ENCODE measurements at places on chromosomes 1 and 21. TPM values are rescaled to one million over a fixed set of nuclear protein-coding genes. Genes with fewer than 3 reads are reported as not detected.

FCRLA gene
- not detected for total RNA-seq

SORT1 gene
- total RNA-seq, result 69.6 TPM

ARHGAP29 gene
- 2.9 TPM for total RNA-seq

GRCh38 chr1:93419344-93419743 lies 28.6 kb upstream of the FNBP1L start:
- no peak overlapping the region for H3K27ac ChIP-seq
- H3K27me3 ChIP-seq, result no peaks in the 10 kb centered on the region
- DNase-seq, result no peak
- H3K4me3 ChIP-seq, result no peak overlapping the region
- H3K4me1 ChIP-seq, result no peaks in the 10 kb centered on the region
- no peaks in the 10 kb centered on the region for H3K36me3 ChIP-seq

- H3K27me3 ChIP-seq, result no peaks in the 10 kb centered on the region
- H3K4me3 ChIP-seq, result no peak overlapping the region
- no peak overlapping the region for H3K27ac ChIP-seq
- H3K4me1 ChIP-seq, result no peaks in the 10 kb centered on the region
- no peak for DNase-seq
- H3K36me3 ChIP-seq, result no peaks in the 10 kb centered on the region
These were observed 302.5 kb downstream of the PDE4B start for GRCh38 chr1:66095190-66095589.

DNA sequence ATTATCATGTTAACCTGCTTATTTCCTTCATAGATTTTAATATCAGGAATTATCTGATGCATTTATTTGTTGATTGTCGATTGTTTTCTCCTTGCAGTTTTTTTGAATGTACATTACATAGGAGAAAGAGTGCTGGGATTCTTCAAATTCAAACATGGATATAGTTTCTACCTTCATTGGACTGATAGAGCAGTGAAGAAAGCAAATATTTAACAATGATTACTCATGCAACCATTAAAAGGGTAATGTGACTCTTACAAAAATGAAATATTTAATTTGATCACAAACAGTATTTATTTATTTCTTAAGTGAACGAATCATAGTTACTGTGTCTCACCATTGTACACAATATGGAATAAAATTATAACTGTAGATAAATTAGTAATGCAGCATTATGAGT lies 350.9 kb downstream of the BRINP3 start:
- no peaks in the 10 kb centered on the region for H3K4me1 ChIP-seq
- DNase-seq, result no peak
- no peak overlapping the region for H3K27ac ChIP-seq
- no peak overlapping the region for H3K4me3 ChIP-seq
- no peaks in the 10 kb centered on the region for H3K36me3 ChIP-seq
- no peaks in the 10 kb centered on the region for H3K27me3 ChIP-seq

DNA sequence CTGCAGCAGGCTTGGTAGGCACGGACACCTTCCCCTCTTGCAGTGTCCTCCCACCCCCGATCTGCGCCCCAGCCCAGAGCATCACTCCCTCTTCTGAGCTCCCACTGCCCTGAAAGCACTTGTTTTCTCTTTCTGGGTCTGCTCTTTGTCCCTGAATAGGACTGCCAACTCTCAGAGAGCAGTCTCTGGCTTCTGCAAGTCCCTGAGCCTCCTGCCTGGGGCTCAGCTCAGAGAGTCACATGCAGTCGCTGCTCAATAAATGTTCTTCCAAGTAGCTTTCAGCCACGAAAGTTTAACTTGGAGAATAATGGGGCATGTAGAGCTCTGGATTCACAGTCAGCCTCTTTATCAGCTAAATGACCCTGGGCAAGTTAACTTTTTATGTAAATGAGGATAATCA lies 205.6 kb downstream of the HIVEP3 start:
- H3K27ac ChIP-seq, result no peak overlapping the region
- DNase-seq, result no peak
- H3K4me1 ChIP-seq, result peaks cover 7% of the 10 kb centered on the region
- H3K4me3 ChIP-seq, result no peak overlapping the region
- H3K36me3 ChIP-seq, result no peaks in the 10 kb centered on the region
- H3K27me3 ChIP-seq, result no peaks in the 10 kb centered on the region

GRCh38 chr1:24535021-24535424 lies 20.9 kb upstream of the NCMAP start:
- H3K4me3 ChIP-seq, result no peak overlapping the region
- no peaks in the 10 kb centered on the region for H3K27me3 ChIP-seq
- H3K27ac ChIP-seq, result no peak overlapping the region
- H3K4me1 ChIP-seq, result no peaks in the 10 kb centered on the region
- no peaks in the 10 kb centered on the region for H3K36me3 ChIP-seq
- no peak for DNase-seq

GRCh38 chr21:38646213-38646837 lies 148.0 kb upstream of the ERG start:
- no peaks in the 10 kb centered on the region for H3K36me3 ChIP-seq
- H3K27me3 ChIP-seq, result no peaks in the 10 kb centered on the region
- no peak for DNase-seq
- H3K27ac ChIP-seq, result no peak overlapping the region

DNA sequence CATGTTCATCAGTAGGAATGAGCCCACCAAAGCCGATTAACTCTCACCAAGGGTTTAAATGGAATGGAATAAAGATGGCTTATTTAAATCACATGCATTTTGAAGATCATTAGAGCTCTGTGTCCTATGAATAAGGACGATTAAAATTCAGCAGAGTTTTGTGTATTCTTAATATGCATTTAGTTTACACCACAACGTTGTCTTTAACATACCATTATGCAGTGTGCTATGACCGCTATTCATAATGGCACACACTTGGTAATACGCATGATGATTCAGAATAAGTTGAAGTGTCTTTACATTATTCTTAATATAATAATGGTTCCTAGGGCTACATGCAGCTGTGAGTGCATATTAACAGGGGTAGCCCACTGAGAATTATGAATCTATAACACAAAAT lies 190.7 kb downstream of the PTBP2 start:
- no peaks in the 10 kb centered on the region for H3K4me1 ChIP-seq
- H3K36me3 ChIP-seq, result no peaks in the 10 kb centered on the region
- no peak overlapping the region for H3K27ac ChIP-seq

DNA sequence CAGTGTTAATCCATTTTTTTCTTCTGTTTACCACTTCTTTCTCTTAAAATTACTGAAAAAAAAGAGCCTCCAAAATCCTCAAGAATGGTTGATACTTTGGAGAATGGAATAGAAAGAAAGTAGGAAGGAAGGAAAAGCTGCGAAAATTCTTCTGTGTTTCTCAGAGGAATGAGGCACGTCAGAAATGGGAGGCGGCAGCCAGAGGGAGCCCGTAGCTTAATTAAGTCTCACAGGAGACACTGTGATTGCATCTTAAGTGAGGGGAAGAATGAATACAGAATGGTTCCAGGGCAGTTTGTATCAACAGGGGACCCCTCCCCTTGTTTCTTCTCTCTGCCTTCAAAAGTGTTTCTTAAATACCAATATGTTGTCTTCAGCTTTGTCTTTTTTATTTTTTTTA lies 1099.5 kb downstream of the PLA2G4A start:
- DNase-seq, result peak; percentile 25
- no peak overlapping the region for H3K27ac ChIP-seq
- no peaks in the 10 kb centered on the region for H3K36me3 ChIP-seq
- H3K4me3 ChIP-seq, result no peak overlapping the region
- H3K27me3 ChIP-seq, result no peaks in the 10 kb centered on the region
- H3K4me1 ChIP-seq, result peaks cover 5% of the 10 kb centered on the region

GRCh38 chr1:212853658-212854057 lies 4.4 kb upstream of the FLVCR1 start:
- no peak overlapping the region for H3K27ac ChIP-seq
- H3K27me3 ChIP-seq, result no peaks in the 10 kb centered on the region
- H3K4me1 ChIP-seq, result peaks cover 2% of the 10 kb centered on the region
- no peak for DNase-seq
- no peak overlapping the region for H3K4me3 ChIP-seq
- H3K36me3 ChIP-seq, result no peaks in the 10 kb centered on the region
